Hair follicle dermal papilla cell (primary cell): ENCODE measurements at places on chromosomes 6 and 20. TPM values are rescaled to one million over a fixed set of nuclear protein-coding genes. Genes with fewer than 3 reads are reported as not detected.

Gene COMMD7
- 26.8 and 29.4 TPM in 2 replicates for total RNA-seq

Gene DAAM2
- total RNA-seq = 66.1 and 122 TPM in 2 replicates

Gene ZNF391
- 0.49 and 3.5 TPM in 2 replicates for total RNA-seq

Gene HLA-DRB1
- total RNA-seq = 0.12 and 3.1 TPM in 2 replicates

Gene TMX4
- 23.2 and 26.1 TPM in 2 replicates for total RNA-seq

Gene BICRAL
- 9.8 and 10.5 TPM in 2 replicates for total RNA-seq

Gene SNRPB
- 76.9 and 87.1 TPM in 2 replicates for total RNA-seq
